ENCODE measurements at places on chromosomes 5 and 9.

DNA sequence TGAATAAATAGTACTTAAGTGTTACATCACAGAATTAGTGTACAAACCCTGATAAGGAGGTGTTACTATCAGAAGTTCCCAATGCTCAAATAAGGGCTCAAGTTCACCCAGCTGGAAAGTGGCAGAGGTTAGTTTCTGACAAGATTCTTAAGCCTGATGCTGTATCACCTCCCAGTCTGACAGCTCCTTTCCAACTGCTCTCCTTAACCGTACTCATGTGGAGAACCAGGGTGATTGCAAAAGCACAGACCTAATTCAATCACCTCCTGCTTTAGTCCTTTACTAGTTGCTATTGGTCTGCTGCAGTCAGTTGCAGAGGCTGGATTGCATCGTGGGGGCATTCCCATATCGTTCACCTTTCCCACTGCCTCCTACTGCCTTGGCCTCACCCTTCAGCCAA, 100.4 kb upstream of the ZNF618 start:
- no peak for DNase-seq

DNA sequence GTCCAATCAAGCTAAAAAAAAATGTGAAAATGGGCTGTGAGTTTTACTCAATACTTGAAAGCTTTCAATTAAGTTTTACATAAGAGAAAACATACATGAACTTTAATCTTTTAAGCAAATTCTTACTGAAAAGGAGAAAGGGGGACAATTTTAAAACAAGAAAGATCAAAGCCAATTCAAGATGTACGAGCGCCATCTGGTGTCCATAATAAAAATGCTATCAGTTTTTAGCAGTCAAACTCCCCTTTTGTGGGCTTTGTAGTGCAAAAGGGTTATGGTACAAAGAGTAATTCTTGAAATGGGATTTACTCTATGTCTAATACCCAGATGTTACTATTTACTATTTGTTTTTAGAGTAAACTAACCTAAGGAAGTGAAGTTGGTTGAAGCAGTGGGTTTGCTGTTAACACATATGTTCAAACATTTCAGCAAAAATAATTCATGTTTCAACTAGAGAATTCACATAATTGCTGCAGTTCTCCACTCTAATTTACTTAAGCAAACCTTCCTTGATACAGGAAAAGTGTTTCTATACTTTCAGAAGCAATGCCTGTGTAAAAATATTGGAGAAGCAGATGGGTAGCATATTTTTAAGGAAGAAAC, 228.2 kb upstream of the TYRP1 start:
- DNase-seq = peak; percentile 1

GRCh38 chr5:72608297-72608696, 101.1 kb upstream of the ZNF366 start:
- no peak for DNase-seq

GRCh38 chr9:136197084-136197875, 7.6 kb downstream of the LHX3 start:
- no peak for DNase-seq

All from SHP77 (cell line).